Activated CD8-positive, alpha-beta T cell treated with anti-CD3 and anti-CD28 coated beads, Interleukin-2, amount 10 ng/mL, durations not matched to agents 7 days and 5 days (primary cell): ENCODE measurements at places on chromosomes 13 and 19. TPM values are rescaled to one million over a fixed set of nuclear protein-coding genes. Genes with fewer than 3 reads are reported as not detected.
A peak's percentile ranks its signal among the peaks of the same experiment; 100 is the strongest.

Gene CALM3
- 682 TPM for total RNA-seq

DNA sequence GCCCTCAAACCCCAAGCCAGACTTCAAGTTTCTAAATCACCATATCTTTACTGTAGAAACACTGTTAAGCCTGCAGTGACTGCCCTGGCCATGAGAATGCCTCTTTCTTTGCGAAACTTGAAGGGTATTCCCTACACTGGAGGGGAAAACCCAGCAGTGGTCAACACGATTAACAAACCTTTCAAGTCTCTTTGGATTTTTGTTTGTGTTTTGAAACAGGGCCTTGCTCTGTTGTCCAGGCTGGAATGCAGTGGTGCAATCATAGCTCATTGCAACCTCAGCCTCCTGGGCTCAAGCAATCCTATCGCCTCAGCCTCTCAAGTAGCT is 17.4 kb upstream of the POMP start:
- peaks cover 14% of the 10 kb centered on the region for H3K4me1 ChIP-seq
- no peak overlapping the region for H3K27ac ChIP-seq
- DNase-seq = no peak
- H3K27me3 ChIP-seq = peaks cover 5% of the 10 kb centered on the region
- H3K36me3 ChIP-seq = no peaks in the 10 kb centered on the region

- no peak for DNase-seq
- H3K36me3 ChIP-seq = no peaks in the 10 kb centered on the region
- H3K27ac ChIP-seq = no peak overlapping the region
- H3K4me1 ChIP-seq = no peaks in the 10 kb centered on the region
- H3K27me3 ChIP-seq = no peaks in the 10 kb centered on the region
Observed at GRCh38 chr13:65965501-65965900, 1264.6 kb downstream of the PCDH9 start.

Gene BRME1
- 4.2 TPM for total RNA-seq

GRCh38 chr13:101775267-101775666 is 322.8 kb downstream of the ITGBL1 start:
- H3K4me3 ChIP-seq = no peak overlapping the region
- H3K36me3 ChIP-seq = no peaks in the 10 kb centered on the region

DNA sequence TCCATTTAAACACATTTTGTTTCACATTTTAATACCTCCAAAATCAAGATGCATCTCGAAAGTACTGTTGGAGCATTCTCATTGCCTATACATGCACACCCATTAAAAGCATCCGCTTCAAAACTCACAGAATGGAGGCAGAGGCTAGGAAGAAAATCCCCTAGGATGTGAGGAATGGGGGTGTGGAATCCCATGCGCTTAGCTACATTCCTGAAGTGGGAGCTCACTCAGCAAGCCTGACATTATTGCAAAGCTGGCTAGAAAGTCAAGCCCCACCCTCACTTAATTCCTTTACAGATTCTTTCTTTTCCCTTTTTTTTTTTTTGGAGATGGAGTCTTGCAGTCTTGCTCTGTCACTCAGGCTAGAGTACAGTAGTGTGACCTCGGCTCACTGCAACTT is 4.6 kb upstream of the FAM32A start:
- no peak overlapping the region for H3K4me3 ChIP-seq
- peaks cover 11% of the 10 kb centered on the region for H3K27me3 ChIP-seq
- peaks cover 16% of the 10 kb centered on the region for H3K4me1 ChIP-seq
- H3K36me3 ChIP-seq = peaks cover 6% of the 10 kb centered on the region
- H3K27ac ChIP-seq = no peak overlapping the region
- no peak for DNase-seq

Gene C19orf33
- total RNA-seq = not detected

GRCh38 chr19:32208060-32208459 is 137.3 kb upstream of the ZNF507 start:
- no peaks in the 10 kb centered on the region for H3K36me3 ChIP-seq
- no peak overlapping the region for H3K27ac ChIP-seq
- H3K4me1 ChIP-seq = no peaks in the 10 kb centered on the region

DNA sequence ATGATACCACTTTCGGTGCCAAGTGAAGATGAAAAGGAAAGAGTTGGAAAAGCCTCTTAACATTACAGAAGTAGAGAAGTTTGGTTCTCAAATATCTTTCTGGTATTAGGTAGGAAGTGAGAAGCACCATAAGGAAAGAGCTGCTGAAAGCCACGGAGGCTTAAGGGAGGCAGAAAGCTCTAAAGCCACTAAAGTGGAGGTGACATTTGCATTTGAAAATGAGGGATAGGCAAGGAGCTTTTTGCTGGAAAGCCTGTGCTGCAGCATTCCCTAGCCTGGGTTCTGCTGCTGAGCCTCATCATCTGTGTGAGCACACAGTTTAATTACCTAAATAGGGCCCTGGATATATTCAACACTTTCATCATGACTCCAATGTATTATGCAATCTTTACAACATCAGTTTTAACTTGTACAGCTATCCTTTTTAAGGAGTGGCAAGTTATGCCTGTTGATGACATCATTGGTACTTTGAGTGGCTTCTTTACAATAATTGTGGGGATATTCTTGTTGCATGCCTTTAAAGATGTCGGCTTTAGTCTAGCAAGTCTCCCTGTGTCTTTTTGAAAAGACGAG is 315.4 kb downstream of the RBM26 start:
- H3K36me3 ChIP-seq = no peaks in the 10 kb centered on the region
- peaks cover 11% of the 10 kb centered on the region for H3K27me3 ChIP-seq
- DNase-seq = no peak
- no peaks in the 10 kb centered on the region for H3K4me1 ChIP-seq
- H3K27ac ChIP-seq = no peak overlapping the region

Gene CLEC17A
- total RNA-seq = not detected

DNA sequence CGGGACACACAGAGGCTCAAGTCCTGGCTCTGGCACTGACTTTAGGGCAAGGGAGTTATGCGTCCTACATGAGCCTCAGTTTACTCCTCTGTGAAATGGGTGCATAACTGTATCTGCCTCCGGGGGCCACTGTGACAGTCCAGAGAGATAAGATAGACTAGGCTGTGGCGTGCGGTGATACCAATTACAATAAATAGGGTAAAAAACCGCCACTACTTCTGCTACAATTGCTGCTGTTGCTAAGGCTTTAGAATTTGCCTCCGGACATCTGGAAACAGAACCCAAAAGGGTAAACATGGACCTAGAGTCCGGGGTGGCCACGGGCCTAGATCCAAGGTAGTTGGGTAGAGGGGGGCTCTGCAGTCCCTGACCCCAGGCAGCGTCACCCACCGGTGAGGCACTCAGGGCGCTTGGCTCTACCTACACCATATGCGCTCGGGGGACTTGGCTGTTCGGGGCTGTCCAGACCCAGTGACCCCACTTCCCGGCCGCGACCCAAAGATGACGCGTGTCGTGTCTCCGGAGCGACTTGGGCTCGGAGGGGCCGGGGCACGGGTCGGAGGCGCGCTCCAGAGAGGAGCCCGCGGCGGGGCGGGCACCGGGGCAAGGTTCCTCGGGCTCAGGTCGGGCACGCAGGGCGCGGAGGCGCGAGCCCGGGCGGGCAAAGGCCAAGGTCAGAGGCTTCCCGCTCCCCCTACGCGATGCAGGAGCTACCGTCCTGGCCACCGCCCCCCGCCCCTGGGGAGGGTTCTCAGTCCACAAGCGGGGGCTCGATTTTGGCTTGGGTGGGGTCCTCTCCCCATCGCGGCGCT is 1.1 kb downstream of the INSR start:
- H3K36me3 ChIP-seq = no peaks in the 10 kb centered on the region
- no peak for DNase-seq
- H3K4me3 ChIP-seq = peak overlapping the region; percentile 22

- H3K27ac ChIP-seq = no peak overlapping the region
- H3K36me3 ChIP-seq = no peaks in the 10 kb centered on the region
- no peaks in the 10 kb centered on the region for H3K27me3 ChIP-seq
- H3K4me3 ChIP-seq = no peak overlapping the region
- DNase-seq = no peak
- no peaks in the 10 kb centered on the region for H3K4me1 ChIP-seq
Observed at GRCh38 chr13:31234729-31235128, 35.0 kb downstream of the B3GLCT start.

- no peaks in the 10 kb centered on the region for H3K4me1 ChIP-seq
- H3K27ac ChIP-seq = no peak overlapping the region
- no peaks in the 10 kb centered on the region for H3K36me3 ChIP-seq
- H3K27me3 ChIP-seq = peaks cover 4% of the 10 kb centered on the region
Observed at GRCh38 chr13:33446821-33447725, 161.5 kb upstream of the STARD13 start.

Gene MCEMP1
- not detected for total RNA-seq

DNA sequence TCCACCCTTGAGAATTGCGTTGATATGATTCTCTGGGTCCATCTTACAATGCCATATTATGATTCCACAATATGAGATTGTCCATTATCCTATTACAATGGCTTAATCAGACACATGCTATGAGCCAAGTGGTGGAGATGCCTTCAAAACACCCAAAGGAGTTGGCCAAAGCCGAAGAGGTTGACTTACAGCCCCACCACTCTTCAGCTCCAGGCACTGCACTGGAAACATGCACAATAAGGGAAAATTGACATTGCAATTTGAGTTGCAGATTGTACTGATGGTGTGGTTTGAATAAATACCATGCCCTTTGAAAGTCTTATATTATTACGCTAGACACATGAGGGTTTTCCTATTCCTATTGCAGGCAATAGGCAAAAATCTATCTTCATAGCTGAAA is 75.4 kb upstream of the TNFSF11 start:
- H3K36me3 ChIP-seq = peaks cover 3% of the 10 kb centered on the region
- H3K27me3 ChIP-seq = no peaks in the 10 kb centered on the region
- peaks cover 44% of the 10 kb centered on the region for H3K4me1 ChIP-seq
- H3K27ac ChIP-seq = no peak overlapping the region
- no peak for DNase-seq

- no peak for DNase-seq
- H3K27ac ChIP-seq = no peak overlapping the region
- H3K27me3 ChIP-seq = no peaks in the 10 kb centered on the region
- no peak overlapping the region for H3K4me3 ChIP-seq
Observed at GRCh38 chr13:102152790-102153189, 249.1 kb downstream of the FGF14 start.

DNA sequence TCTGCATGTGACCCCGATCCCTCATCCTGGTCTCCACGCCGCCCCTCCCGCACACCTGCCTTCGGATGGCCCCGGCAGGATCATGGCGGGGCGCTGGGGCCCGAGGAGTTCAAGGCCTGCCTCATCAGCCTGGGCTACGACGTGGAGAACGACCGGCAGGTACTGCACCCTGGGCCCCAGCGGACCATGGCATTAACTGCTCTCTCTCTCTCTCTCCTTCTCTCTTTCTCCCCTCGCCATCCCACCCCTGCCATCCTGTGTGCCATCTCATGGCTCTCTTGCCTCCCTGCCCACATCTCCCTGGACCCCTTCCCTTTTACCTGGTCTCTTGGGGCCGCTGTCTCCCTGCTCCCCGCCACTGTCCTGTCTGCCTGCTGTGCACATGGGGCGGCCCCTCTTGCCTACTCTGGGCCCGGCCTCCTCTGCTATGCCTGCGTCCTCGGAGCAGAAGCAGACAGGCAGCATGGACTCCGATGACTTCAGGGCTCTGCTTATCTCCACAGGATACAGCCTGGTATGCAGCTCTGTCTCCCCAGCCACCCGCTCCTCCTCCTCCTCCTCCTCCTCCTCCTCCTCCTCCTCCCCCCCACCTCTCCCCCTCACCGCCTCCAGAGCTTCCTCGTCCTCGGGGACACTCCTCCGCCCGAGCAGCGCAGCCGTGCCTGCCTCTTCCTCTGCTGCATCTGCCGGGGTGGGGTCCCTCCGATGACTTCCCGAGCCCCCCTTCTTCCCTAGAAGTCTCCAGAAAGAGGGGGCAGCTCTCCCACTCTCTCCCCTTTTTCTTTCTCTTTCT is 16.2 kb downstream of the CAPN12 start:
- no peaks in the 10 kb centered on the region for H3K27me3 ChIP-seq
- peaks cover 16% of the 10 kb centered on the region for H3K4me1 ChIP-seq
- peaks cover 59% of the 10 kb centered on the region for H3K36me3 ChIP-seq
- H3K4me3 ChIP-seq = no peak overlapping the region

DNA sequence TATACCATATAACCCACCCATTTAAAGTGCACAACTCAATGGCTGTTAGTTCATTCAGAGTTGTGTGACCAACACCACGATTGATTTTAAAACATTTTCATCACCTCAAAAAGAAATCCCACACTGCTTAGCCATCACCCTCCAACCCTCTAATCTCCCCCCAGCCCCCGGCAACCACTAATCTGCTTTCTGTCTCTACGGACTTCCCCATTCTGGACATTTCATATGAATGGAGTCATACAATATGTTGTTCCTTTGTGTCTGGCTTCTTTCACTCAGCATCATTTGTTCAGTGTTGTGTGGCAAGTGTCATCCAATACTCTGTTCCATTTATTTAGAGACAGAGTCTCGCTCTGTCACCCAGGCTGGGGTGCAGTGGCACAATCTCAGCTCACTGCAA is 4.0 kb upstream of the PNMA8B start:
- H3K36me3 ChIP-seq = no peaks in the 10 kb centered on the region
- peaks cover 2% of the 10 kb centered on the region for H3K4me1 ChIP-seq
- H3K27me3 ChIP-seq = peaks cover 39% of the 10 kb centered on the region
- no peak for DNase-seq

DNA sequence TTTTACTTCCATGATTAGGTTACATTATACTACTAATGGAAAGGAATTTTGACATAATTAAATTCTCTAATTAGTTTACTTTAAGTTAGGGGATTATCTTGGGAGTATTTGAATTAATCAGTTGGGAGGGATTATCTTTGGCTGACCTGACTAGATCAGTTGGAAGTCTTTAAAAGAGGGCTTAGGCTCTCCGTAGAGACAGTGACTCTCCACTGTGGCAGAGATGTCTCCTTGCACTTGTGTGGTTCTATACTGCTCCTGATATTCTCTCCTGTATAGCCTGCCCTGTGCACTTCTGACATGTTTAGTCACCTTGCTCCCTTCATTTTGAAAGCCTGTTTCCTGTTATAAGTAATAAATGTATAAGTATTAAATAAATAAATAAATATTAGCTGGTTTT is 1612.3 kb upstream of the PRR20A start:
- no peak overlapping the region for H3K4me3 ChIP-seq
- no peak overlapping the region for H3K27ac ChIP-seq
- H3K4me1 ChIP-seq = no peaks in the 10 kb centered on the region
- no peaks in the 10 kb centered on the region for H3K36me3 ChIP-seq

GRCh38 chr19:58572818-58573657 is at the start of gene MZF1:
Gene MZF1, minus strand, starts transcription at chr19:58573335. Its CDS starts 1,946 bp downstream, at chr19:58571389.
- peak within 1 kb of the TSS; percentile 86 for H3K4me3 ChIP-seq
- peaks cover 25% of the 10 kb centered on the region for H3K36me3 ChIP-seq
- H3K4me1 ChIP-seq = peaks cover 43% of the 10 kb centered on the region
- no peaks in the 10 kb centered on the region for H3K27me3 ChIP-seq

DNA sequence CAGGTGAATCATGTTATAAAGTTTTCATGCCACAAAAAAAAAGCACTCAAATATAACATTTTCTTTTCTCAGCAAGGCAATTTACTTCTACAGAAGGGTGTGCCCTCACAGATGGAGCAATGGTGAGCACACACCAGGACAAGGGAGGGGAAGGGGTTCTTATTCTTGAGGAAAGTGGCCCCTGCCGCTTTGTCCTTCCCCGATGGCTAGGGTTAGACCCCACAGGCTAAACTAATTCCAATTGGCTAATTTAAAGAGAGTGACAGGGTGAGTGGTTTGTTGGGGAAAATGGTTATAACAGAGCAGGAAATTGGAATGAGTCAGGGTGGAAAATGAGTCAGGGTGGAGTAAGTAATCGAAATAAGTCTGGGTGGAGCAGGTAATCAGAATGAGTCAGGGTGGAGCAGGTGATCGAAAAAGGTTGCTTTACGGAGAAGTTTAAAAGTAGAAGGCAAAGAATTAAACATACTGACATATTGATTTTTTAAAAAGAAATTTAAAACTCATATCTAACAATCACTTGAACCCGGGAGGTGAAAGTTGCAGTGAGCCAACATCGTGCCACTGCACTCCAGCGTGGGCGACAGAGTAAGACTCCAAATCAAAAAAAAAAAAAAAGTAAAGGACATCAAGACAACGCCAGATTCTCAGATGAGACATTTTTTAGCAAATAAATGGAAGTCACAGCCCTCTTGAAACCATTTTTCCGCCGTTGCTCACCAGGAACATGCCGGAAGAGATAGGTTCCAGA is 813 bp downstream of the ZNF562 start:
- peak overlapping the region; percentile 99 for H3K27ac ChIP-seq
- H3K36me3 ChIP-seq = peaks cover 59% of the 10 kb centered on the region
- DNase-seq = peak; percentile 28
- peak overlapping the region; percentile 86 for H3K4me3 ChIP-seq
